ENCODE measurements at places on chromosomes 6 and 20.

GRCh38 chr6:141321493-141322347 lies 811.0 kb upstream of the GJE1 start:
- no peak for DNase-seq

DNA sequence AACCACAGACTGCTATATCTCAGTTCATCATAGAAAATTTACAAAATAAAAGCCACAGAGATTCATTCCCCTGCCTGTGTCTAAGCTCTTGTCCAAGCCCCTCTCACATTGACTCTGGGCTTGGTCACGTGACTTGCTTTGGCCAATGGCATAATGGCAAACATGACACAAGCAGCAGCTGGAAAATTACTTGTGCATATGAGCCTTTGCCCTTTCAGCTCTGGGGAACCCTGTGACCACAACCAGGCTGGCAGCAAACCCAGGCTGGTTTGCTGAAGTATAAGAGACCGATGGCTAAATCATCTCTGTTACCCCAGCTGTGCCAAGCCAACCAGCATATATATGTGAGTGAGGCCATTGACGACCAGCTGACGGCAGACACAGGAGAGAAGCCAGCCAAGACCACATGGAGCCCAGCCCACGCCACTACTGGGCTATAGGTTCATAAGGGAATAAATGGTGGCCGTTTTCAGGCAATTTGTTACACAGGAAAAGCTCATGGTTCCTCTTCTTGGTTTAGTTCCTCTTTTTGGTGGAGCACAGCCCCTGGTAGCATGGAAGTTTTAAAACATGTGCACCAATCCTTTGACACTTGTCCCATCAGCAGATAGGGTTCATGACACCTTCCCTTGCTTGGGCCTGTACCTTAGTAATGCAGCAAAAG lies 31.8 kb upstream of the RSPO4 start:
- no peak for DNase-seq

- DNase-seq: no peak
These were observed 97.7 kb upstream of the BCLAF1 start for GRCh38 chr6:136387316-136387715.

- DNase-seq: no peak
These were observed 235.4 kb downstream of the HDGFL1 start for GRCh38 chr6:22804620-22805261.

DNA sequence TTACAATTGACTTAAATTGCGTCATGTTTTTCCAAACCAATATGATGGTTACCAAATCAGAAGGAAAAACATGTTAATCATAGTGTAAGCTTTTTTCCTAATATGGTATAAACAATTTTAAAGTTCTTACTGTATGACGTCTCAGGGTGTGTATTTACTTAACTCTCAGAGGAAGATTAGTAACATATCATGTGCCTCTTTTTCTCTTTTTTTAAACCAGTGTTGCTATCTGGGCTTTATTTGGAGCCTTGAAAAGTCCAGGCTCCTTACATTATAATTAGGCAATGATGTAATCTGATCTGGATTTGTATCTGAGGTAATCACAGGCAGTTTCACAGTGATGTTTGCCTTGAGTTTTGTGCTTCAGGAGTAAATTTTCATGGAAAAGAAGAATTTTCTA lies 20.4 kb upstream of the RAB23 start:
- DNase-seq: no peak

- DNase-seq: peak; percentile 64
These were observed 35.7 kb upstream of the ID1 start for GRCh38 chr20:31569163-31570020.

GRCh38 chr6:6583836-6584235 lies 4.7 kb upstream of the LY86 start:
- DNase-seq: no peak

- no peak for DNase-seq
These were observed 27.3 kb downstream of the RAMACL start for GRCh38 chr6:166559211-166559610.

GRCh38 chr20:56517641-56518040 lies 6.9 kb upstream of the FAM209A start:
- DNase-seq: no peak

- peak; percentile 44 for DNase-seq
These were observed 6.9 kb upstream of the BLCAP start for GRCh38 chr20:37534401-37535157.

DNA sequence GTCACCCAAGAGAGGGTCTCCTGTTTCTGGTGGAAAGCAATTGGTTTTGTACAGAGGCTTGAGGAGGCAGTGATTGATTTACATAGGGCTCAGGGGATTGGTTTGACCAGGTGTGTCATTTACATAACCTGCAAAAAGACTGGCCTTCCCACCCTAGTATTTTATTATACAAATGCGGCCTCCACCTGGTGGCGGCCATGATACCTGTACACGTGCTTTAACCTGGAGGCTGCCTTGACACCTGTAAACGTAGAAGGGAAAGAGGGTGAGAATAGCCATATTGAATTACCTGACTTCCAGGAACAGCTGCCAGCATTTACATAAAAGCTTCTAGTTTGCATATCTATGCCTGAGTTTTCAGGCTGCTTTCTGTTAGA lies 48.7 kb downstream of the HLA-DPB1 start:
- no peak for DNase-seq

DNA sequence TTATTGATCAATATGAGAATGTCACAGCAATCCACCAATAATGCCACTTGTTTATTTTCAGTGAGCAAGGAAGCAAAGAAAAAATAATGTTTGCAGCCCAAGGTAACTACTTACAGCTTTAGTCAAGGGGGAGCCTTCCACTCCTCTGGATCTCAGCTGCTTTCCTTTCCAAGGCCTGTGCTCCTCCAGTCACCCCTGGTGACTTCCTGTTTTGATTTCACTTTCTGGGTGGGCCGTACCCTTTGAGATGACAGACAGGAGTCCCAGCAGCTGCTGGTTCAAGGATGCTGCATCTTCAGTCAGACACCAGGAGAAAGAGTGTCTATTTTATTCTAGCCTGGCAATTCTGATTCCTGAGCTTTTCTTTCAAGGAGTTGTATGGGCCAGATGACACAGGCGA lies 5.6 kb upstream of the VNN2 start:
- peak; percentile 29 for DNase-seq

GRCh38 chr20:32078791-32079190 lies 26.7 kb downstream of the HCK start:
- no peak for DNase-seq

- no peak for DNase-seq
These were observed 49.8 kb upstream of the HEY2 start for GRCh38 chr6:125699591-125699990.

- DNase-seq: no peak
These were observed 51.5 kb downstream of the SLC23A2 start for GRCh38 chr20:4949833-4950178.

- DNase-seq: no peak
These were observed 6.1 kb upstream of the ULBP2 start for GRCh38 chr6:149935668-149936067.

- DNase-seq: no peak
These were observed 64.1 kb downstream of the NRN1 start for GRCh38 chr6:5942591-5942990.

DNA sequence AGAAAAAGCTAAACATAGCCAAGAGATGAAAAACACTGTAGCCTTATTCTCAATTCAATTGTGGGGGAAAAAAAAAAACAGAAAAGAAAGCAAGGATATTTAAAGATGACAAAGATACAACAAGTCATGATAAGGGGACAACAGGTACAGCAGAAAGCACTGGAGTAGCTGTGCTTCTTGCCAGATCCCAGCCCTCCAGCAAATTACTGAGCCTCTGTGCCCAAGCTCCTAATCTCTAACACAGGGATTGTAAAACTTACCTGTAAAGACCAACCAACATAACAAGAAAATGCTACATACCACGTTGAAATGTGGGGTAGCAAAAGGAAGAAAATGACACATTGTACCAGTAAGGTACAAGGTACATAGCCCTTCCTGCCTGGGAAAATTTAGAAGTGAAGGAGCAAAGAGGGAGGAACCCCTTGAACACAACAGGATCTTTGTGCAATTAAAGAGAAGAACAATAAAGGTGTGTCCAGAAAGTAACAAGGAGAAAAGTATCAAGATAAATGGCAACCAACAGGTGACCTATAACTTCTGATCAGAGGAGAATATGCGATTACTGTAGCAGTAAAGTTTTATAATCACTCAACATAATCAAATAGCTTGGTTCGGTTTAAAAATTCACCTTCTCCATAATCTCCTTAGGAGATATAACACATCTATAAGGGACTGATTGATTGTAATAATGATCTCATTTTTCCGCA lies 30.6 kb downstream of the PREP start:
- peak; percentile 62 for DNase-seq

Measured in transverse colon (tissue), 4 donors.